ENCODE measurements at places on chromosomes 7 and 10.

DNA sequence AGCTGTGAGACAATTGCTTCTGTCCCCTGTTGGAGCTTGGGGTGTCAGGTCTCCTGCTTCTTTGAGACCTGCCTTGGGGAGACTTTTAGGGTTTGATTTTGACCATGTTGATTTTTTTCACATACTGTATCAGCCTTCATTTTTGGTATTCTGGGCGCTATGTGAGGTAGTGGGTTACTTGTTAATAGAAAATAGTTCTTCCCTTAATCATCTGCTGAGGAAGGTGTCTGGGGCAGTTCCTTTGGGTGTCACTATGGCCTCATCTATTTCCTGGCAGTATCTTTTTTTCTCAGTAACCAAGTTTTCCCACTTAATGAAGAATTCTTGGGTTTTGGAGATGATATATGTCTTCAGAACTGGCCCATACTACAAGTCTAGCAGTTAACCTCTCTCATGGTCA is 4.6 kb upstream of the NOLC1 start:
- no peak for DNase-seq

DNA sequence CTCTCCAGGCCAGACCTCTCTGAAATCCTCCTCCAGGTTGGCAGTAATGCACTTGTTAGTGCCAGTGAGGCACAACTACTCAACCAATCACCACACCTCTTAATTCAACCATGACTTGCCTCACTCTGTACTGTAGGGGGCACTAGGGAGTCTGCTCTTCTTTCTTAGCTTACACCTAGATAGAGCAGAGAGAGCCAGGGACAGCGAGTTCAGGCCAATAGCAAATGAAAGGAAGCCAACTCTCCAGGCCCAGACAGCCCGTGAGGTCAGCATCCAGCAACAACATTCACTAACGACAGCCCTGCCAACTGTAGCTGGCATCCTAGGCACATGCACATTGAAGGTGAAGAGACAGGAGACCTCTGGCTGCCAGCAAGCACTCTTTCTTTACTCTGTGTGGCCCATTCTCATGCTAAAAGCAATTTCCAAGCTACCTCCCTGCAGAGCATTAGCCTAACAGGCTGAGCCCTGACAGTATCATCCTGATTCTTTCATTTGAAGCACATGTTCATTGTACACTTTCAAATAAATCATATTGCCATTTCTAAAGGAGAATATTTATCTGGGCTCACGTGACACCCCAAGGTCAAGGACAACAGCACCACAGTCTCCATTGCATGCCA is 136.3 kb downstream of the DPY19L1 start:
- no peak for DNase-seq

- DNase-seq, result peak; percentile 67
Measured at GRCh38 chr10:16950656-16951601, 133.7 kb upstream of the RSU1 start.

- no peak for DNase-seq
Measured at GRCh38 chr10:34333513-34333912, 481.6 kb downstream of the PARD3 start.

- DNase-seq, result no peak
Measured at GRCh38 chr7:52030722-52031121, 714.1 kb upstream of the COBL start.

DNA sequence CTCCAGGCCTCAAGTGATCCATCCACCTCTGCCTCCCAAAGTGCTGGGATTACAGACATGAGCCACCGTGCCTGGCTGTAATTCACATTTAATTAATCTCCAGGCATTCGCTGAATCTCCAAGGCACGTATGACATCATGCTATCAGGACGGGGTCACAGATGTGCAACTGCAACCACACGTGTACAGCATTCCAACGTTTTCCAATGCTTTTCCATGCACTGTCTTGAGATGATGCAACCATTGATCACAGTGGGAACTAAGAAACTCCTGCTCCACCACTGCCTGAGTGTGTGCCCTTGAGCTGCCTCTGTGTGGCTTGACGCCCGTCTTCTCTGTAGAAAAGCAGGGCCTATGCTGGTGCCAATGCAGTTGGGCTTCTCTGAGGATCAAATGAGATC is 119.8 kb upstream of the LYZL2 start:
- DNase-seq, result no peak

GRCh38 chr7:135188298-135188984 is 17.9 kb upstream of the CYREN start:
- no peak for DNase-seq

DNA sequence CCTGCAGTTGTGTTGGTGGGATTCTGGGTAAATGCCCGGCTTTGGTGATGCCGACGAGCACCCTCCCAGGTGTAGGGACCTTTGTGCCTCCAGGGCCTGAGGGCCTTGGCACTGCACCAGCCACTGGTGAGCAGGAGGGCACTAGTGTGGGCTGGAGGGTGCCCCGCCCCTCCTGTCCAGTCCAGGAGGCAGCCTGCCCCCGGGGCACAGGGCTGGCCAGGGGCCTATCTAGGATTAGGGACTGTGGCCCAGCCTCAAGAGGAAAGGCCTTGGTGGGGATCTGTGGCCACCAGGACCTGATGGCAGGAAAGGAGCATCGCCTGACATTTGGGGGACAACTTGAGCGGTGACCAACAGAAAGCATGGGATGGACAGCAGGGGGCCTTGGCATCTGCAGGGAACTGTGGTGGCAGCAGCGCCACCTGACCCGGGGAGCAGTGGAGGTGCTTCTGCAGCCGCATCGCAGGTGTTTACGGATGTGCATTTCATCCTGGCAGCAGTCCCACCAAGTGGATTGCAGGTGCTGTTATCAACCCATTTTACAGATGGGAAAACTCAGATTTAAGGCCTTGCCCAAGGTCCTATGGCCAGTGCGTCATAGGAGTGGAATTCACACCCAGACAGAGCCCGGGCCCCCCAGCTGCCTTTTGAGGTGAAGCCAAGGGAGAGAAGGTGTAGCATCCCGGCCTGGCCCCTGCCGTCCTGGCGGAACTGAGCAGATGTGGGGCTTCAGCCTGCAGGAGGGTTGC is 11.1 kb downstream of the ZNF316 start:
- no peak for DNase-seq

DNA sequence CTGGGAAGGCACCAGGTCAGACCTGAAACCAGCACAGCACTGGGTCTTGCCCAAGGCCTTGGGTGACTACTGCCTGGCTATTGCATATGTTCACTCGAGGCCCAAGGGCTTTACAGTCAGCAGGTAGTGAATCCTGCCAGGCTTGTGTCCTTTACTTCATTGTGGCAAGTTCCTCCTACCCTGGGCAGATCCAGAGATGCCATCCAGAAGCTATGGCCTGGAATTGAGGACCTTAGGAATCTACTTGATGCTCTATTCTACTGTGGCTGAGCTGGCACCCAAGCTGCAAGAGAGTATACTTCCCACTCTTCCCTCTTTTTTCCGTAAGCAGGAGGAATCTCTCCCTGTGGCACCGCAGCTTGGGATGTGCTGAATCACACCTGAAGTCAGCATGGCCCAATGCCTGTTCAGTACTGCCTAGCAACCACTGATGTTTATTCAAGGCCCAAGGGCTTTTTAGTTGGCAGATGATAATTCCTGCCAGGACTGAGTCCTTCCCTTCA is 246.7 kb upstream of the CTBP2 start:
- no peak for DNase-seq

DNA sequence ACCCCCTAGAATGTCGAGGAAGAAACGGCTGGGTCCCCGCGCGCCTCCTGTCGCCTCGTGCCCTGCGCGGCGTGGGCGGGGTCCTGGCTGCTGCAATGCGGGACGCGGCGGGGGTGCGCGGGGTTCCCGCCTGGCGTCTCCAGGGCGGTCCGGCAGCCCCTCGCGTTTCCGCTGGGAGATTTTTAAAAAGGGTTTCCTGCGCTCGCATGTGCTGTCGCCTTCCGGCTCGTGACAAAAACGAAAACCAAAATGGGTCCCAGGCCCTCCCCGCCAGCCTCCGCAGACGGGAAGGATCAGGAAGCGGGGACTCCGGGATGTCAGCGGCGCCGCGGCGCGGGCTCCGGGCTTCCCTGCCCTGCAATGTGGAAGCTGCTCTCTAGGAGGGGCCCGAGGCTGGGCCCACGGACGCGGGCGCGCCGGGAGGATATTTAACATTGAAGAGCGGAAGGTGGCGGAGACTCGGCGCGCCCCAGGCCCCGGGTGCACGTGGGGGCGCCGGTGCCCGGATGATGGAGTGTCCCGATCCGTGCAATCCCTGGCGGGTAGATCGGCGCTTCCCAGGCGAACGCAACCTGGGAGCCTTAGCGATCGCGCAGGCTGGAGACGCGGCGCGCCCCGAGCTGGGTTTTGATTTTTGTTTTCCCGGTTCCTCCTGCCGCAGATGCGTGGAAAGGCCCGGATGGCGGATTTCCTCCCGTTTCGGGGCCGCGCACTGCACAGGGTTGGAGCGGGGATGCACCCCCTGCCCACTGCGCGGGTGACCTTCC is 1.0 kb downstream of the PFKP start:
- peak; percentile 75 for DNase-seq

GRCh38 chr10:32153931-32154330 is 97.7 kb upstream of the KIF5B start:
- no peak for DNase-seq

- peak; percentile 84 for DNase-seq
Measured at GRCh38 chr10:30784897-30785605, 155.5 kb upstream of the LYZL2 start.

GRCh38 chr7:10706875-10707493 is 266.7 kb upstream of the PHF14 start:
- DNase-seq, result no peak

DNA sequence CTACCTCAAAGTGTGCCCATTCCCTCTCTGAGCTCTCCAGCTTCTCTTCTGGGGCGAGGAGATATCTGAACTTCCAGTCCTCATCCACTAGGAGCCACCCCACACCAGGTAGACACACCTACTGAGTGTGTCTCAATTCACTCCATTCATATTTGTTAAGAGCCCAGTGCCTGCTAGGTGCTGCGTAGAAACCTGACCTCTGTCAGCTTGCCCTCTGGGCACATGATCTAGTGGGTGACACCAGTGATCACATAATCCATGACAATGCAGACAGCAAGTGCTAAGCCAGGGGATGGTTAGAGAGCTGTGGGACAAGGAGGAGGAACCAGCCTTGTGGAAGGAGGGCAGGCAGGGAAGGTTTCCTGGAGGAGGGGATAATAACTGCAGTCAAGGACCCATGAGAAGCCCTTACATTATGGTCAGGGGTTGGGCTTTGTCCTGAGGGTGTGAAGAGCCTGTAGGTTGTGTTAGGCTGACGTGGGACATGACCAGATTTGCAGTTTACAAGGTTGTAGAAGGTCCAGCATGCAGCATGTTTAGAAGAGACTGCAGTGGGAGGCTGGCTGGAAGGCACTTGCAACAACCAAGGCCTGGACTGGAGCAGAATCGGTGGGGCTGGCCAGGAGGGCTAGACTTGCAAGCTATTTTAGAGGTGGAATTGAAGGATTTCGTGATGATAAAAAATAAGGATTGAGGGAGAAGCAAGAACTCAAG is 81.8 kb downstream of the COL13A1 start:
- DNase-seq, result no peak

GRCh38 chr7:3956949-3957348 is 655.9 kb downstream of the SDK1 start:
- no peak for DNase-seq

Data from AG20443 (cell line).